ENCODE measurements at places on chromosomes 13 and 19.

- DNase-seq, result no peak
These were observed 429.1 kb upstream of the ARGLU1 start for GRCh38 chr13:106996867-106997618.

DNA sequence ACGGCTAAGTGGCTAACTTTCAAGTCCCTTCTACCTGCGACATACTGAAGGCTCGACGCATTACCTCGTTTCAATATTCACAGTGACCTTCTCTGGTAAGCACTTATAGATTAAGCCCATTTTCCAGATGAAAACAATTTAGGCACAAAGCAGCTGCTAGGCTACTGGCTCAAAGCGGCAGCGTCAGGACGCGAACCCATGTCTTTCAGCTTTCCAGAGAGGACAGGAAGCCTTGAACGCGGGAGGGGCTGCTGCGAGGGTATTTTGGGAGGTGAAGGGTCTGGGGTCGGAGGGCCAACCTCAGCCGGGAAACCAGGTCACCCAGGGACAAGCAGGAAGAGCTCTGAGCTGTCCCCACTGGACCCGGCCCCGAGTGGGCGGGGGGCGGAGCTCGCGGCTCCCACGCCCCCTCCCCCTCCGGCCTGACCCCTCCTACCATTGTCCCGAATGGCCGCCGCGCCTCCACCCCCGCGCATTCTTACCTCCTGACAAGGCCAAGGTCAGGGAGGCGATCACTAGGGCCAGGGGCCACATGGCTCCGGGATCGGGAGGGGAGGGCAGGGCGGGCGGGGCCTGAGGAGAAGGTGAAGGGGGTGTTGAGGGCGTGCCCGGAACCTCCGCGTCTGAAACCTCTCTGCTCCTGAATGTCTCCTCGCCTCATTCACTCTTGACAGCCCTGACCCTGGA, at the start of gene KLK13:
Gene KLK13 (minus strand): TSS at position 559 of the 687 bp plus-strand sequence. CDS start 25 bp downstream, at position 534.
- DNase-seq, result no peak

DNA sequence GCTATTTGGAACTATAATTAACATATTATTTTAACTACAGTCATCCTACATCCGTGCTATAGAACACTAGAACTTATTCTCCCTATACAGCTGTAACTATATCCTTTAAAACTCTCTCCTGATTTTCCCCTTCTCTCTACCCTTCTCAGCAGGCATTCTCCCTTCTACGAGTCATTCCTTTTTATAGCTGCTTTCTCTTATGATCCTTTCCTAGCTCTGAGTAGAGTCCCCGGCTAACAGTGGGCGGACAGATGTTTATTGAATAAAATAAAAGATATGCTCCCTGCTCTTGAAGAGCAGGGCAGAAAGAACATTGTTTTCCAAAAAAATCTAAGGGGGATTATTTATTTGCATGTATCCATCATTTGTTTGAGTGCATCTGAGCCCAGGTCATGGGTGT, 246.5 kb upstream of the TMTC4 start:
- DNase-seq, result no peak

DNA sequence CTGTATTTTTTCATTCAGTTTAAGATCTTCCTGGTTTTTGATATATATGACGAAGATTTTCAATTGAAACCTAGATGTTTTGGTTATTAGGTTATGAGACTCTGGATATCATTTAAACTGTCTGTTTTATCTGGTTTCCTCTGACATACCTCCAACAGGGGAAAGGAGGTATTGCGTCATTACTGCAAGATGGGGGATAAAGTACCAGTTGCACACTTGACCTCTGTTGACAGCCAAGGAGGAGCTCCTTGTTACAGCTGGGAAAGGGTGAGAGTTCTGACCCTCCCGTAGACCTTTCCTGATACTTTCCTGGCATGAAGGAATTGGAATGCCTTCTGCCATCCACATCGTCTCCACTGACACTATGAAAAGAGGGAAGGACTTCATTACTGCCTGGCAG, 82.0 kb upstream of the SHISA2 start:
- DNase-seq, result no peak

- no peak for DNase-seq
These were observed 2.3 kb downstream of the PRAM1 start for GRCh38 chr19:8500158-8500557.

DNA sequence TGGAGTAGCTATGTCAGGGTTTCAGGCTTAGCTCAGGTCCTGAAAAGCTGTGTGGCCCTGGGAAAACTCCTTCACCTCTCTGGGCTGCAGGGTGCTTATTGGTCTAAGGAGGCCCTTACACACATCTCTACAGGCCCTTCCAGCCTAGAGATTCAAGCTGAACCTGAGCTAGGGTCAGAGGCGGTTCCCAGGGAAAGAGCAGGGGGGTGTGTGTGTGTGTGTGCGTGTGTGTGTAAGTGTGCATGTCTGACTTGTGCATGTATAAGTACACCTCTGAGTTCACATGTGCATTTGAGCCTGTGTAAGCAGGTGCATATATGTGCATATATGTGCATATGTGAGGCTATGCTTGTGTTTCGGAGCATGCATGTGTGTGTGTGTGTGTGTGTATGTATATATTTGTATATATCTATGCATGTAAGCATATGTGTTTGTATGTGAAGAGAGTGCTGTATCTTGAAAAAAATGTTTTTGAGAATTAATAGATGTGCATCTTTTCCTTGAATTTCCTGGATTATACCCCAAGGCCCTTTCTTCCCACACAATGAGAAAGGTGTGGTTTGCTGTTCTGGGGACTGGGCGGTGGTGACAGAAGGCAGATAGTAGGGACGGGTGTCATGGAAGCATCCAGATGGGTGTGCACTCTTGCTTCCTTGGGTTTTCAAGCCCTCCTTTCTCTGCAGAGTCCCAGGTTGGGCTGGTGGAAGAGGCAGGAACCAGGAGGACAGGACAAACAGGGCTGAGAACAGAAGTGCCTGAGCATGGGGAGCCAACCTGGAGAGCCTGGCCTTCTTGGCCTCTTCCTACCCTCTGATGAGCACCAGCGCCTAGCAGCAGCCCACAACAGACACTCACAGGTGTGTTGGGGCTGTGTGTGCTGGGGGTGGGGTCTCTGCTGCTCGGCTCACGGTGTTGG, 150.3 kb upstream of the TSHZ3 start:
- no peak for DNase-seq

- DNase-seq, result no peak
These were observed 9.7 kb downstream of the DEDD2 start for GRCh38 chr19:42207767-42208271.

DNA sequence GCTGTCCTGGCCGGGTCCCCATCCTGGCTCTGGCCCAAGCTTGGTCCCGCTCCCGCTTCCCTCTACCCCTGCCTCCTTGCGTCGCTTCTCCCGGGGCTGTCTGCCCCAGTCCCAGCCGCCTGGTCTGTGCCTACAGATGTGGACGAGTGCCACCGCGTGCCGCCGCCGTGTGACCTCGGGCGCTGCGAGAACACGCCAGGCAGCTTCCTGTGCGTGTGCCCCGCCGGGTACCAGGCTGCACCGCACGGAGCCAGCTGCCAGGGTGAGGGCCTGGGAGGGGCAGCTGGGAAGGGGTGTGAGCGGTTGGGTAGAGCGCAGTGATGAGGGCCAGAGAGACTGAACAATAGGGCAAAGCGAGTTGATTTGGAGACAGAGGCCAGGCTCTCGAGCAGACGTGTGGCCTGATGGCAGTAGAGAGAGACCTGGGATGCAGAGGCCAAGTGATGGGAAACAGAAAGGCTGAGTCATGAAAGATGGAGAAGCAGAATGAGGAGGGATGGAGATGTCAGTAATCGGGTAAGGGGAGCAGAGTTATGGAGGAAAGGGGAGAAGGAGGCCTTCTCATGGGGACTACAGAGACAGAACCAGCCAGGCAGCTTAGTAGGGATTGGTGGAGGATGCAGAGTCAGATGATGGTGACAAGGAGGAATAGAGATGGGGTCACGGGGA, 9.4 kb downstream of the LTBP4 start:
- DNase-seq, result no peak

DNA sequence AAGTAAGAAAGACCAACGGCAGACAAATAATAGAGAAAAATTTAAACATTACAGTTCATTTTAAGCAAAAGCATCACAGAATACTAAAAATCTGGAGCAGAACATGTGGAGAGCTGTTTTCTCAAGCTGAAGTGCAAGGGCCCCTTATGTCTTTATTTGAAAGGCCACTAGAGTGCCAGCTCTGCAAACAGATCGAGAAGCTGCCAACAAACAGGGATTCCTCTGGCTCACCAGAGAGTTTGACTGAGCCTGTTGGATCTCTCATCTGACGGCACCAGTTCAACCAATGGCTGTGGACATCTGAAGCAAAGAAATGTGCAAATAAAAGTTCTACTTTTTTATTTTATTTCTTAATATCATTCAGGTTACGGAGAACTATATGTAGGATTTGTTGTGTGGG, 119.7 kb downstream of the COL4A2 start:
- no peak for DNase-seq

DNA sequence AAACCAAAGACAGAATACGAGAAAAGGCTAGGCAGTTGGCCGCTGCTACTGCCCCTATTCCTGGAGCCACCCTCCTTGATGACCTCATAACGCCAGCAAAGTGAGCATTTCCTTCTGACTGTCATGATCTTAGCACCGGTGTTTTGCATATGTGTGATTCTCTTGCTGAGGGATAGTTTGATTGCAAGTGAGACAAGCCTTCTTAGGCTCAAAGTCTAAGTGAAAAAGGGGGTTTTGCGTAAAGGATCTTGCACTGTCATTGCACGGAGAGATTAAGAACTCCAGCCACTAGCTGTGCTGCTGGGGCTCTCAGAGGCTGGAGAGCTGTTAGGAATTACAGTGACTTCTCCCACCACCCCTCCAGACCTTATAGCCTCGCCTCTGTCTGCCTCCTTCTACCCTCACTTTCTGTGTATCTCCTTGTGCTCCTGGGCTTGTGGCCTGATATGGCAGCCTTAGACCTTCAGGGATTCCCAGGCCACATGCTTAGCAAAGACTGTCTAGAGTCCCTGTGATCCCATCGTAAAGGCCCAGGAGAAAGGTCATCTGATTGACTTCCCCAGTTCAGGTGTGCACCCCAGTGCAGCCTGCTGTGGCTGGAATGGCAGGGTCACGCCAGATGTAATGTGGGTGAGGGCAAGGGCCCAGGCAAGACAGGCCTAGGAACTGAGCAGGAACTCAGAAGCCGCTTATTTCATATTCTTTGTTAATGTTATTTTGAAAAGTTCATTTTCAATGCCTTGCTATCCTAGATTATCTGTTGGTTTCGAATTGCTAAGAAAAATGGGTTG, 12.6 kb downstream of the GPATCH1 start:
- DNase-seq, result no peak

DNA sequence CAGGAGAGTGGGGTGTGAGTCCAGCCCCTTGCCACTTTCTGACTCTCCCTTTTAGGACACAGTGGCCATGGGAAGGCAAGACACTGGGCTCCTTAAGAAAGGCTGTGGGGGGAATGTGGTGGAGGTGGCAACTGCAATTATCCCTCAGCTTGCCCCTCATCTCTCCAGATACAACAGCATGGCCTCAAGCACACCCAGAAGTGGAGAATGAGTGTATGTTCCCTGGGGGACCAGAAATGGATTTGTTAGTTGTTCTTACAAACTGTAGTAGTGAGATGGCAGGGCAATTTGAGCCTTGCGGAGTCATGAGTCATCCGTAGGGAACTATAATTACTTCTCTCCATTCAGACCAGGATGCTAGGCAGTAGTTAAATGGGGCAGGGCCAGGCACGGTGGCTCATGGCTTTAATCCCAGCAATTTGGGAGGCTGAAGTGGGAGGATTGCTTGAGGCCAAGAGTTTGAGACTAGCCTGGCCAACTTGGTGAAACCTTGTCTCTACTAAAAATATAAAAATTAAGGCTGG, 25.6 kb upstream of the CXCL17 start:
- no peak for DNase-seq

GRCh38 chr13:98523455-98524102, 53.3 kb downstream of the STK24 start:
- no peak for DNase-seq

- DNase-seq, result no peak
These were observed 24.7 kb downstream of the FRY start for GRCh38 chr13:32056316-32056715.

DNA sequence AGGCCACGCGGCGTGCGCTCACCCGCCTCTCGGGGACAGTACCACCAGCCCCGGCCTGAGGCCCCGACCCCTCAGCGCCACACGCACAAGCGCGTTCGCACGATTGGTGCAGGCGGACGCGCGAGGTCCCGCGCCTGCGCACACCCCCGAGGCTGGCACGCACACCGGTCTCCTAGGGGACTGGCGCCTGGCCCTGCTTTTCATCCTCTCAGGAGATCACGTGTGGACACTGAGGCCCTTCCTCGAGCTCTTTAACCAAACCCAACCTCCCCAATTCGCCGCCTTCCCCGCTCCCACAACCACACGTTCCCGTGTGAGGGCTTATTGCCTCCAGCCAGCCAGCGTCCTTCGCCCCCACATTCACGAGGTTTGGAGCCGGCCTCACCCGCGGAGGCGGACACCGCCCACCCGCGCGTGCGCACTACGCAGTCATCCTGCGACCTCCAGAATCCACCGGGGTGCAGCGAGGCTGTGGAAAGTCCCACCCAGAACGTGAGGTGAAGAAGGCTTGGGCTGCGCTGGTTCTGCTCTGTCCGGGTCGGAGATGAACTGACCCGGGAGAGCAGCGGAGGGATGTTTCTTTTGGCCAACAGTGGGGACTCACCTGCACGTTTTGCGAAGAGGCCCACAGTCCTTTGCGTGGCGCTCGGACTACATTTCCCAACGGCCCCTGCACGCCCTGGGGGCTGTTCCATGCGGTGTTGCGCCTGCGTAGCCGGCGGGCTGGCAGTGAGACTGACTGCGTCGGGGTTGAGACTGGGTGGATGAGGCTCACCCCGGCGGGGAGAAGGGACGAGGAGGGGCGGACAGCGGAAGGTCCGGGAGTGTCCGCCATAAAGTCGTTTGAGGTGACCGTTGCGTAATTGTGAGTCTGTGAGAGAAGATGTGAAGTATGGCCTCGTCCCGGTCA, 539 bp upstream of the ZNF667 start:
- no peak for DNase-seq

DNA sequence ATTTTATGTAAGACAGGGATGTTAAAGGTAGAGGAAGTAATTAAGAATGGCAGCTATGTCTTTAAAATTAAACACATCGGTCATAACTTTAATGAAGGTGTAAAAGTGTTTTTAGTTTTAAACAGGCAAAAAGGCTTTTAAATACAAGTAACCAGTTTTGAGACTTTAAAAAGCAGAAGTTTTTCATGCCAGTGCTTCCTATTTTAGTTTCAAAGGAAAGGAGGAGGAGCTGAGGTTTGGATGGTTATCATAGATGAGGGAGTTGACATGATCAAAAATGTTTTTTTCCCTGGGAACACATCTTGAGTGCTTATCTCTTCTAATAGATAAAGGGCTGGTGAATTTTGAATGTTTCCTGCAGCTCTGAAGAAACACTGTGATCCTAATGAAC, 42.9 kb downstream of the LRCH1 start:
- no peak for DNase-seq

DNA sequence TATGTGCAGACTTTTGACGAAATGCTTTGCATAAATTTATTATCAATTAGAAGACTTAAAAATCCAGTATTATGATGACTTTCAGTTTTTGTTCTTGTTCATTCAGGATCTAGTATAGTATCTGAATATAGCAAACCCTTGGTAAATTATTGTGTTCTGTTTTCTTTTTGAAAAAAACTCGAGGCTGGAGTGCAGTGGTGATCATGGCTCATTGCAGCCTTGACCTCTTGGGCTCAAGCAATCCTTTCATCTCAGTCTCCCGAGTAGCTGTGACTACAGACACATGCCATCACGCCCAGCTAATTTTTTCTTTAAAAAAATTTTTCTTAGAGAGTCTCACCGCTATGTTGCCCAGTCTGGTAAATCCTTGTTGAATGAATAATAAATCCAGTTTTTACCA, 4.6 kb downstream of the FARP1 start:
- DNase-seq, result no peak

All from stimulated activated CD8-positive, alpha-beta memory T cell treated with anti-CD3 and anti-CD28 coated beads, Interleukin-4, amount 100 ng/mL, for 1 hour (primary cell).